ENCODE measurements at places on chromosomes 2 and 18.

- DNase-seq = no peak
Observed at GRCh38 chr2:132477962-132478361, 61.4 kb downstream of the GPR39 start.

DNA sequence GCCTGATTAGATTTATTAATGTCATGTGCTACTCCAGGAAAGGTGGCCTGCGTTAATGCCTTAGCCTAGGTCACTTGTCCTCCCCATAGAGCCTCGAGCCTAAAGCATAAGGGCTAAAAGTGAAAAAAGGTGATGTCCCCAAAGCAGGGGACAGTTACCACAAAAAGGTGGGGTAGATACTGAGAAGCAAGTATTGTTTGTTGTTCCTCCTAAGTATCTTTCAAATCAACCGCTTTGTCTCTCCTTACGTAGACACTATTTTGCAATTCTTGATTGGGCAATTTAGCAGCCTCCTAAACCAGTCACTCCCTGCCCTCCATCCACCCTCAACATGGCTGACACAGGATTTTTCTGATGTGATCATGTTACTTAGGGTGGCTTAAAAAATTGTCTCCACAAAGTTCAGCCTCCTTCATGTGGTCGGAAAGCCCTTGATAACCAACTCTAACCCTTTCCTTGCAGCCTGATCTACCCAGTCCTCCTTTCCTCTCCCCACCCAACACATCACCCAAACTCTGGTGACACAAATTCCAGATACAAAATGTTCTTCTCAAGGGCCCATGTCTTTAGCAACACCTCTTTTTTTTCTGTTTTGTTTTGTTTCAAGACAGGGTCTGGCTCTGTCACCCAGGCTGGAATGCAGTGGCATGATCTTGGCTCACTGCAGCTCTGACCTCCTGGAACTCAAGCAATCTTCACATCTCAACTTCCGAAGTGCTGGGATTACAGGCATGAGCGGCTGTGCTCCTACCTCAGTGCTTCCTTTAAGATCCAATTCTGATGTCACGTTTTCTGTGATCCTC, 6.9 kb downstream of the INHA start:
- DNase-seq = no peak

GRCh38 chr2:237309416-237309815, 104.5 kb downstream of the COL6A3 start:
- no peak for DNase-seq

GRCh38 chr18:76436342-76436741, 58.7 kb downstream of the ZNF516 start:
- no peak for DNase-seq

GRCh38 chr18:2914881-2915240, 68.1 kb downstream of the EMILIN2 start:
- no peak for DNase-seq

Data from activated naive CD4-positive, alpha-beta T cell treated with anti-CD3 and anti-CD28 coated beads, Interleukin-2, amount 50 U/mL, for 16 hours (primary cell).